SIG-M5 (cell line): ENCODE measurements at places on chromosomes 7 and 10.

DNA sequence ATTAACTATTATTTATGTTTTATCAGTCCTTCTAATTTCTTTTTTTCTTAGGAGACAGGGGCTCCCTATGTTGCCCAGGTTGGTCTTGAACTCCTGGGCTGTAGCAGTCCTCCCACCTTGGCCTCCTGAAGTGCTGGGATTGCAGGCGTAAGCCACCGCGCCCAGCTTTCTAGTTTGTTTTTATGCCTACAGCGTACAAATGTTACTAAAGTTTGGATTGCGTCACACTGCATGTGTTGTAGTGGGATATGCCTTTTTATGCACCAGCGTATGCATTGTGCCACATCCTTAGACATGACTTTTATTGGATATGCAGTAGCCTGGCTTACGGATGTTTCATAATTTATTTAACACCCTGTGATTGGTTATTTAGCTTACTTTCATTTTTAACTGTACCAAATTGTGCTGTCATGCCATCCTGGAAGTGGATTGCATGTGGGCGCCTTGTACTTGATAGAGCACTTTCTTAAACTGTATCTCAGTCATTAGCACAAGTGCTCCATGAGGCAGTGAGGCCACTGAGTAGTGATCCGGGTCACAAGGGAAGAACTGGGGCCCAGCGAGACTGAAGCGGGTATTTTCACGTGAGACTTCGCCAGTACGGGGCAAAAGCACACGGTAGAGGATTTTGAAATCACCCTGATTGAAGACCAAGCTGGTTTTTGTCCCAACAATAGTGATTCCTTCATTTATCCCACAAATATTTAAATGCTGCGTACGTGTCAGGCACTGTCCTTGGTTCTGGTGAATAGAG is 165.0 kb downstream of the MGMT start:
- DNase-seq = no peak

DNA sequence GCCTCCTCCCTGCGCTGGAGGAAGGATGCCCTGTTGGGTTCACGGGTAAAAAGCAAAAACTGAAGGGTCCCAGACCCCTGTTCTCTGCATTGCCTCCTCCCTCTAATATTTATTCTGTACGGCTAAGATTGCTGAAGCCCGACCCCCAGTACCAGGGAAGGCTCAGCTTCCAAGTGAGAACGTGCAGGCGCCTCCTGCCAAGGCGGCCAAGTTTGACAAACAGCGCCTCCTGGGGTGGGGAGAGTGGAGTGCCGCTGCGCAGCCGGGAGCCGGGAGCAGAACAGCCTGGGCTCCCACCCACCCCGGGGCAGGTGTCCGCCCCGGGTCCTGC is 4.7 kb upstream of the EBF3 start:
- DNase-seq = no peak

- no peak for DNase-seq
Observed at GRCh38 chr7:2559283-2559950, 638 bp downstream of the IQCE start.

GRCh38 chr7:44064791-44065430 is 456 bp downstream of the PGAM2 start:
- DNase-seq = no peak

- no peak for DNase-seq
Observed at GRCh38 chr10:12643279-12643678, 293.9 kb downstream of the CAMK1D start.

DNA sequence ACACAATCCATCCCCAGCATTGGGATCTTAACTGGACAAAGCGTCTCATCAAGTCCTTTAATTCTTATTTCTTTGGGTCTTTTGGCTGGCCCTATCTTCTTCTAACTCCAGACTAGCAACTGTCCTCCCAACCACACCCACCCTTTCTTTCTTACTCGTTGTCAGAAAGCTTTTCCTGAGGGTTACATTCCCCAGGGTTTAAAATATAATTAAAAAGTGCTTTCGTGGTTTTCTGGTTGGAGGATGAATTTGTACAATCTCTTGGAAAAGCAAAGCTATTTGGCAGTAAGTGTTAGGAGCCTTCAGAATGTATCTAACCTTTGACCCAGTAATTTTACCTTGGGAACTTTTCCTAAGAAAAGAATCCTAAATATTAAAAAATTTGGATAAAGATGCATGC is 10.4 kb upstream of the ITGB8 start:
- DNase-seq = no peak

GRCh38 chr7:145863-146262 is 46.5 kb upstream of the FAM20C start:
- no peak for DNase-seq

DNA sequence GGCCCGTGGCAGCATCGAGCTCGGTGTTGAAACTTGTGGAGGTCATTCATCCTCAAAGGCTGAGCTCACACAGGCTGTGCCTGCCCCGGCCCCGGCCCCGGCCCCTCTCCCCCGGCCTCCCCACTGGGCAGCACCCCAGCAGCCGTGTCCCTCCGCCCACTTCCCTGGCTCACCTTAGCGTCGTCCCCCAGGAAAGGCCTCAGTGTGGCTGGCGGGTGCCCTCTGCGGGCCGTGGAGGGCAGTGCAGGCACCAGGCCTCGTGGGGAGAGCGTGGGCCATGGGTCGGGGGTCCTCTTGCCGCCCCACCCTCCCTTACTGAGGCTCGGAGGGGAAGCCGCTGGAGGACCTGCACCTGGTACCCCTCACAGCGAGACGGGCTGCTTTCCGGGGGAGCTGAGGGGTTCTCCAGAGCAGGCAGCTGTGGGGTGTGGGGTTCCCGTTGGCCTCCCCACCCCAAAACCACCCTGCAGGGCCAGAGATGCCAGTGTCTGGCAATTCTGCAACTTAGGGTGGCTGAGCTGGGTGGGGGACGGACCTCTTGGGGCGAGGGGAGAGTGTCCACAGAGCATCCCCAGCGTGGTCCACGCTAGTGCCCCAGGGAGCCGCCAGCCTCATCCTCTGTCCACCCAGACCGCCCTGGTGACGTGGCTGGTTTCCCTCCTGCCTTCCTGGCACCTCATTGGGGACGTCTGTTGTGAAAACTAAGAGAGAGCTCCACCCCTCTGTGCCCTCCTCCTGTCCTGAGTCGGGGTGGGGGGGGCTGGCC is 44.2 kb upstream of the DPYSL4 start:
- DNase-seq = no peak

DNA sequence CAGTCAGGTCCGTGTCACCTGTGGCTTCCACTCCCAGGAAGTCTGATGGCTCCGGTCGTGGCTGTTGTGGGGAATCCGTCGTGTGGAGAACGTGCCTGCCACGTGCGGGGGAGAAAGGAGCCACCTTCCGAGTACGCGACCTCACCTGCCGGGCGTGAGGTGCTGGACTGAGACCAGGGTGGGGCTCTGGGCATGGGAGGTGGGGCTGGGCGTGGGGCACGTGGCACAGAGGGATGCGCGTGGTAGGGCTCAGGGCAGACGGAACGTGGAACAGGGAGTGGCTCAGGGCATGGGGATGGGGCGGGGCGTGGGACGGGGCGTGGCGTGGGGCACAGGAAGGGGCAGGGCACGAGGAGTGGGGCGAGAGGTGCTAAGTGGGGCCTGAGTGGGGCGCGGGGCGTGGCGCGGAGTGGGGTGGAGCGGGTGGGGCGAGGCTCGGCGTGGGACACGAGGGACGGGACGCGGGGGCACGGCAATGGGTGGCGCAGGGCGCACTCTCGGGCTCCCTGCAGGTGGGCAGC is 64.8 kb downstream of the C10orf143 start:
- no peak for DNase-seq

DNA sequence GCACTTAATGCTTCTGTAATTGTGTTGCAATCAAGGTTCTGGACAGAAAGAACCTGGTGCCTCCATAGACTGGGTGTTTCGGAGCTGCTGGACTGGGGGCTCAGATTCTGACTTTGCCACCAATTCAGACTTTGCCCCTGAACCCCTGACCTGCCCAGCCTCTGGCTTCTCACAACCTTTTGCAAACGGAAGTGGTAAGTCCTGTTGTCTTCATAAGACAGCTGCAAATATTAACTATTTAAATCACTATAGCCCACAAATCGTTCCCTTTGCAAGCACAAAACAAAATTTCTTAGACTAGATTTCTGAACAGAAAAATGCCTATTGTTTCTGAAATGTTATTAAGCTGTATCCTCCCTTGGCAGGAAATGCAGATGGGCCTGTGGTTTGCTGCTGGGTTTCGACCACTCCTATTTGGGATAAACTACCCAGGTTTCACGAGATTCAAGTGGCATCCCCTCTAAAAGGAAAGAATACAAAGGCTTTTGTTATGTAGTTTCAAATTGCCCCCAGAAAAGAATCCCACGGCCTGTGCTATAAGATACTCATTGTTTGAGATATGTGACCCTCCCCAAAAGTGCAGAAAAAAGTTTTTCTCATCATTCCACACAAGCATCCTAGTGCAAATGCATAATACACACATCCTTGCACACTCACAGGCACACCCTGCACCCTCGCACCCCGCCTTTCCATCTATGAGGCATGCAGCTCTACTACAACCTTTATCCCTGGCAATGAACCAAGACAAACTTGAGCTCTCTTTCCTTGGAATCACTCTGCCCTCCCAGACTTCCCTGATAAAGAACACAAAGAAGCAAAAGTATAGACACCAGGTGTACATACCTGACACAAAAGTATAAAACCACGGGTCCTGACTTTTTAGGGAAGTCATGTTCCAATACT is 209.1 kb downstream of the PRPF18 start:
- no peak for DNase-seq

- no peak for DNase-seq
Observed at GRCh38 chr10:43255634-43256431, 11.0 kb downstream of the RASGEF1A start.

GRCh38 chr7:55028011-55028410 is 9.2 kb downstream of the EGFR start:
- DNase-seq = no peak

DNA sequence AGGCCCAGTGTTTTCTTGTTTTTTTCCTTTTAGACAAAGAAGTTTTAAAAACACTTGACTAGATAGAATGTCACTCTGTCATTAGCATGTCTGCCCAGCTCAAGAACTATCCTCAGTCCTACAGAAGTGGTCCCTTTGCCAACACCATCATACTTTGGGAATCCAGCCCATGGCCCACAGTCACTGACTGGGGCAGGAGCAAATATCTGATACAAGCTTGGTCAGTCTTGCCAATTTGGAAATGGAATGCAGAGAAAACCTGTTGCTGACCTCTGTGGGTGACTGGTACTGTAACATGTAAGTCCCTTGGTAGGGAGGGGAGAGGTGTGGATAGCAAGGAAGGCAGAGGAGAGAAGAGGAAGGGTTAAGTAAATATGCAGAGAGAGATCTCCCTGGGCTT is 47.8 kb downstream of the IPMK start:
- DNase-seq = no peak
